ENCODE measurements at places on chromosomes 5 and 9.

GRCh38 chr5:64566310-64566916 is 60.6 kb downstream of the RGS7BP start:
- peak; percentile 26 for DNase-seq

- DNase-seq: no peak
Measured at GRCh38 chr5:131021646-131022045, 143.4 kb downstream of the HINT1 start.

DNA sequence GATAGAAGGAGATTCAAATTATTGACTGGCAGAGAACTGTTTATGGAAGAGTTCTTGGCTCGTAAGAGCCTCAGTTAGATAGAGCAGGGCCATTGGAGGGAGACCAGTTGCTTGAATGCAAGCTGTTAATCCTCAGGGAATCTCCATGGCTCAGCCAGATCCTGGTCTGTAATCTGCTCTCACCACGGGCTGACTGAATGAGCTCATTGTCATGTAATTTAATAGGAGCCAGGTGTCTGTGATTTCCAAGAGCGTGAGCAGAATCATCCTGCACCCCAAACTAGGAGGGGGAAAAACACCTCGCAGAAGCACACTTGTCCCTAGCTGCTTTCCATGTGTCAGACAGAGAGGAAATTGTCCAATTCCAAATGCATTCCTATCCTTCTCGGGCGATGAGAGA is 19.1 kb upstream of the KCNMB1 start:
- no peak for DNase-seq

GRCh38 chr5:173794901-173795416 is 93.2 kb upstream of the CPEB4 start:
- DNase-seq: no peak

DNA sequence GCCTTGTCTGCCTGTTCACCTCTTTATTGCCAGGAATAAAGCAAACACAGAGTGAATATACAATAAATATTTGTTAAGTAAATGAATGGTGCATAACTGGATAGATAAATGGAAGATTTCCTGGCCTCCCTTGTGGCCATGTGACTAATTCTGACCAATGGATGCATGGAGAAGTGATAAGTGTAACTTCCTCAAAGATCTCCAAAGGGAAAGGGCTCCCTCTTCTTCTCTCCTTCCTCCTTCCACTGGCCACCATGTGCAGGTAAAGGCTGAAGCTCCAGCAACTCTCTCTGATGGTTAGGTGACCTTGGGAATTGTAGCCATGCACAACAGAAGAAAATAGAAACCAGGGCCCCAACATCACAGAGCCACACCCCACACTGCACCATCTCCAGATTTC is 174.4 kb downstream of the EBF1 start:
- no peak for DNase-seq

GRCh38 chr9:119391878-119392277 is 22.6 kb upstream of the BRINP1 start:
- no peak for DNase-seq

DNA sequence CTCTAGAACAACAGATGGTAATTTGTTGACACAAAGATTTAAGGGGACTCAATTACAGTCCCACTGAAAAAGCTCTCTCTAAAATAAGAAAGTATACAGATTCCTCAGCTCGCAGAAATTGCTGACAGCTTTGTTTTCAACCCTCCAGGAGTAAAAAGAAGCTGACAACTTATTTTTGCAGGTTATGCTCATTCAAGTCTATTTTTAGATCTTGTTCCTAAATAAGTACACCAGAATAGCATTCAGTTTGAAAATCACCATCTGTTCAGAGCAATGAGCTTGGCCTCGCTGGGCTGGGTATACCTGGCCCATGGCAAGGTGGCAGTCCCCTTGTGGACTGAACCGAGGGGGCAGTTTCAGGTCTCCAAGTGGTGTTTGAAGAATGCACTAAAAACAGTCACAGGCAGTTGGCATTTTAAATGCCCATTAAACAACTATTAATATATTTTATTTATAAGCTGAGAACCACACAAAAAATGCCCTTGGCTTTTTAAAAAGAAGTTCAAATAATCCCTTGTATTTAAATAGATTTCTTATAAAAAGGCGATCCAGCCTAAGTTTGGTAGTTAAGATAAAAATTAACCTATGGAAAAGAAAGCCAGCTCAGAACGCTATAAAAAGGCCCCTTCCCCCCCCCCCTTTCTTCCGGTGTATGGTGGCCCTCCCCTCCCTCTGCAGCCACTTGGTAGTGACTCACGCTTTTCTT is 169.2 kb downstream of the AUH start:
- no peak for DNase-seq

Measured in left kidney (tissue), 8 donors.